Chondrocyte (in vitro differentiated cells): ENCODE measurements at places on chromosomes 12 and 14.

DNA sequence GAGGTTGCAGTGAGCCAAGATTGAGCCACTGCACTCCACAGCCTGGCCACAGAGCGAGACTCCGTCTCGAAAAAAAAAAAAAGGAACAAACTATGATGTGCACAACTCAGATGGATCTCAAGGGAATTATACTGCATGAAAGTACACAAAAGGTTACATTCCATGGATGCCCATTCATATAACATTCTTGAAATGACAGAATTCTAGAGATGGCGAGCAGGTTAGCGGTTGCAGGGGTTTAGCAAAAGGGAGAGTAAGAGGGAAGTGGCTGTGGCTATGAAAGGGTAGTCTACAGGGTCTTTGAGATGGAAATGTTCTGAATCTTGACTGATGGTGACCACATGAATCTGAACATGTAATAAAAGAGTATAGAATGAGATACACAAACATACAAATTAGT, 49.7 kb downstream of the CKB start:
- no peaks in the 10 kb centered on the region for H3K27me3 ChIP-seq
- no peak overlapping the region for H3K4me3 ChIP-seq
- H3K27ac ChIP-seq = peak overlapping the region; percentile 19
- H3K36me3 ChIP-seq = peaks cover 35% of the 10 kb centered on the region
- DNase-seq = no peak

DNA sequence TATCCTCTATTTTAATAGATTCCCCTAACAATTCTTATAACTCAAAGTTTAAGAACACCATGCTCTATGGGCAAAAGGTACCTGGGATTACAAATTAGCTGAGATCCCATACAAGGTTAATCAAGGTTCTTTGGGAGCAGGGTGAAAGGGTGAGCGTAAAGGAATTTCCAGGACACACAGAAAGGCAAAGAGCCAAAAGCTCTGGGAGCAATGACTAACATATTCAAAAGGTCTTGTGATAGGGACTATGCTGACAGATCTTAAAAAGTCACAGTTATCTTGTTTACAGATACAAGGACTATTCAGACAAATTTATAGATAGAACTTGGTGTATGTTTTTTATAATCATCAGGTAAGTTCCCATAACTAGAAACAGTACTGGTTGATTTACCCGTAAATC, 19.5 kb upstream of the PPFIBP1 start:
- no peak overlapping the region for H3K4me3 ChIP-seq
- no peak for DNase-seq
- H3K27ac ChIP-seq = peak overlapping the region; percentile 5

GRCh38 chr12:57479376-57480115, at the start of gene ARHGAP9:
ARHGAP9 (minus strand) TSS chr12:57479866; CDS start chr12:57479406, 460 bp downstream.
- peak within 1 kb of the TSS; percentile 46 for H3K27ac ChIP-seq
- H3K27me3 ChIP-seq = peaks cover 11% of the 10 kb centered on the region
- H3K4me3 ChIP-seq = no peak within 1 kb of the TSS
- DNase-seq = no peak

GRCh38 chr12:6057700-6058099, 66.8 kb downstream of the VWF start:
- H3K27me3 ChIP-seq = no peaks in the 10 kb centered on the region
- no peaks in the 10 kb centered on the region for H3K36me3 ChIP-seq
- H3K27ac ChIP-seq = no peak overlapping the region

DNA sequence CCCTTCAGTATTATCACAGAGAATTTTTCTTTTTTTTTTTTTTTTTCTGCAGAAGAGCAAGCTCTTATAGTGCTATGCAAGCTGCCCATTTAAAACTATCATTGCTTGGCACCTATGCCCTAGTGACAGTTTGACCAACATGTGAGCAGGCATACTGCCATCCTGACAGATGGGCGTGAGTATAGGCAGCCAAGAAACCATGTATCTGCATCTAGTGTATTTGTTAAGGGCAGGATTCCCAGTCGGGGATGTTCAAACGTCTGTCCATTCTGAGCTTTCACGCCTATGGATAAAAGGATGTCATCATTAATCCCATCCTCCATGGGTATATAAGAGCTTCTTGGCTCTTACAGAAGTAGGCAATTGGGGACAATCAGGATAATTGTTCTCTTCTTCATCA, 8.8 kb downstream of the VRK1 start:
- no peak overlapping the region for H3K4me3 ChIP-seq
- DNase-seq = no peak
- H3K36me3 ChIP-seq = no peaks in the 10 kb centered on the region
- peaks cover 2% of the 10 kb centered on the region for H3K4me1 ChIP-seq
- H3K27ac ChIP-seq = no peak overlapping the region
- no peaks in the 10 kb centered on the region for H3K27me3 ChIP-seq

GRCh38 chr12:25752710-25753309, 199.7 kb upstream of the LMNTD1 start:
- DNase-seq = no peak
- no peaks in the 10 kb centered on the region for H3K27me3 ChIP-seq
- H3K4me3 ChIP-seq = no peak overlapping the region
- no peaks in the 10 kb centered on the region for H3K4me1 ChIP-seq
- no peak overlapping the region for H3K27ac ChIP-seq
- H3K36me3 ChIP-seq = no peaks in the 10 kb centered on the region

DNA sequence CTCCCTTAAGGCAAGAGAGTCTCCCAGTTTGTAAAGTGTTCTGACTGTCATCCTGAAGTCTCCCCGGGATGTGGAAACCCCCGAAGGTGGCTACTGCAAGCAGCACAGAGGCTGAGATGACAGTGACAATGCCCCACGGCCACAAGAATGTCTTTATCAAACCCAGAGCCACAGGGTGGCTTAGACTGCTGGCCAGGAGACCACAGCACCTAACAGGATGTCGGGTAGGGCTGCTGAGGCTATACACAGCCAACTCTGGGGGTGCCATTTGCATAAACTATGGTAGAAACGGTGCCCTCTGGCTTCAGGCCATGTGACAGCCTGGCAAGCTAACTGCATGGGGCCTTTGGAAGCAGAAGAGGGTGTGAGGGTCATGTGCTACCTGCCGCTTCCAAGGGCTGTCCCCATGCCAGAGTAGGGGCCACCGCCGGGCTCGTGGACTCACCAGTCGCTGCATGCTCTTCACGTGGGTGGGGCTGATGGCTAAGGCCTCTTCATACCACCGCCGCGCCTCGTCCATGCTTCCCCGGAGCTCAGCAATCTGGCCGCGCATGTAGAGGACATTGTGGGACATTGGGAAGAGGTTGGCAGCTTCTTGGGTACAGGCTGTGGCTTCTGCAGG, 180.9 kb downstream of the CALM1 start:
- no peak overlapping the region for H3K4me3 ChIP-seq
- H3K27ac ChIP-seq = no peak overlapping the region
- no peaks in the 10 kb centered on the region for H3K4me1 ChIP-seq
- H3K27me3 ChIP-seq = no peaks in the 10 kb centered on the region
- peaks cover 1% of the 10 kb centered on the region for H3K36me3 ChIP-seq
- DNase-seq = peak; percentile 69

DNA sequence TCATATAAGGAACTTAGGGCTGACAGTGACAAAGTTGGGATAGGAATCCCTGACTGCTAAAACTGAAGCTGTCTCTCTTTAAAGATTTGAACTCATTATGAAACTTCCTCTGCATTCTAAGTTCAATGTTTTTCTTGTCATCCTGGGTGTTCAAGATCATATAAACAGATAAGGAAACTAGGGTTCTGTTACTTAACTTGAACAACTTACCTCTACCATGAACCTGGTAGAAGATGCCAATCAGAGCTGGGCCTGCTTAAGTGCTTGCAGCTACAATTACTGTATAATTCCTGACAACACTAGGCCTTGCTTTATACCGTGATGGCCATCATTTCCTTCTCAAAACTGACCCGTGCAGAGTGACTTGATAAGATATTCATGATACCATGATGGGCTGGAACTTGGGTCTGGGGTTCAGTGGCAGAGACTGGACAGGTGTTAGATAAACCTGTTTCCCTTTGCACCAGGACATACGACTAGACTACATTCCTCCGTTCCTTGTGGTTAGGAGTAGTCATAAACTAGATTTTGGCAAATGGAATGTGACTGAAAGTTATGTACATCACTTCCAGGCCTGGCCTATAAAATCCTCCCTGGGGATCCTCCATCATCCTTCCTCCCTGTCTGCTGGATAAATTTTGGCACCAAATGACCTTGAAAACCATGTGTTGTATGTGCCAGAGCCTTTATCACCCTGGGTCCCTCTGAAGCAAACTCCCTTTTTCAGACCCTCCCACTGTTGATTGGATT, 172.2 kb upstream of the PRICKLE1 start:
- peaks cover 44% of the 10 kb centered on the region for H3K4me1 ChIP-seq
- no peaks in the 10 kb centered on the region for H3K27me3 ChIP-seq
- DNase-seq = no peak
- H3K36me3 ChIP-seq = no peaks in the 10 kb centered on the region

- no peak overlapping the region for H3K4me3 ChIP-seq
- H3K27me3 ChIP-seq = no peaks in the 10 kb centered on the region
- no peak for DNase-seq
Observed at GRCh38 chr14:68263563-68264259, 444.1 kb downstream of the RAD51B start.

DNA sequence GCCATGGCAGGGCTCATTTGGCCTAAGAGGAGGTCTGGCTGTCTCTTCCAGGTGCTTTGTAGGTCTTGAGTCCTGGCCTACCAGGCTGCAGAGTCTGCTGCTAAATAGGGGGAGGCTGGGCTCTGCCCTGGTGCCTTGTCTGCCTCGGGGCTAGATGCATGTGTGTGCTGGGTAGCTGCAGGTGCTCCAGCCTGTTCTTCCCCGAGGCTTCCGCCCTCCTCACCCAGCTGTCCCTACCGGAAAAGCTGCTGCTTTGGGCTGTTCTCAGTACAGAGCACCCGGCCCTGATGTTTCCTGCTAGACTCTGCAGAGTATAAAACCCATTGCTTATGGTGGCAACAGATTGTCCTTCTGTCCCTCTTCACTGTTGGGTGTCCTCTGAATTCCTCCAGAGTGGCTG, 37.7 kb downstream of the RAB35 start:
- H3K4me1 ChIP-seq = no peaks in the 10 kb centered on the region
- H3K36me3 ChIP-seq = no peaks in the 10 kb centered on the region
- no peak overlapping the region for H3K27ac ChIP-seq
- peaks cover 3% of the 10 kb centered on the region for H3K27me3 ChIP-seq
- no peak for DNase-seq

GRCh38 chr14:74401504-74402241, 24.3 kb downstream of the SYNDIG1L start:
- H3K4me1 ChIP-seq = peaks cover 13% of the 10 kb centered on the region
- no peak for DNase-seq
- no peaks in the 10 kb centered on the region for H3K36me3 ChIP-seq
- no peak overlapping the region for H3K27ac ChIP-seq
- peak overlapping the region; percentile 20 for H3K4me3 ChIP-seq

GRCh38 chr12:47813511-47814196, 6.0 kb downstream of the HDAC7 start:
- peaks cover 97% of the 10 kb centered on the region for H3K4me1 ChIP-seq
- H3K4me3 ChIP-seq = peak overlapping the region; percentile 50
- H3K27me3 ChIP-seq = no peaks in the 10 kb centered on the region
- H3K36me3 ChIP-seq = no peaks in the 10 kb centered on the region

DNA sequence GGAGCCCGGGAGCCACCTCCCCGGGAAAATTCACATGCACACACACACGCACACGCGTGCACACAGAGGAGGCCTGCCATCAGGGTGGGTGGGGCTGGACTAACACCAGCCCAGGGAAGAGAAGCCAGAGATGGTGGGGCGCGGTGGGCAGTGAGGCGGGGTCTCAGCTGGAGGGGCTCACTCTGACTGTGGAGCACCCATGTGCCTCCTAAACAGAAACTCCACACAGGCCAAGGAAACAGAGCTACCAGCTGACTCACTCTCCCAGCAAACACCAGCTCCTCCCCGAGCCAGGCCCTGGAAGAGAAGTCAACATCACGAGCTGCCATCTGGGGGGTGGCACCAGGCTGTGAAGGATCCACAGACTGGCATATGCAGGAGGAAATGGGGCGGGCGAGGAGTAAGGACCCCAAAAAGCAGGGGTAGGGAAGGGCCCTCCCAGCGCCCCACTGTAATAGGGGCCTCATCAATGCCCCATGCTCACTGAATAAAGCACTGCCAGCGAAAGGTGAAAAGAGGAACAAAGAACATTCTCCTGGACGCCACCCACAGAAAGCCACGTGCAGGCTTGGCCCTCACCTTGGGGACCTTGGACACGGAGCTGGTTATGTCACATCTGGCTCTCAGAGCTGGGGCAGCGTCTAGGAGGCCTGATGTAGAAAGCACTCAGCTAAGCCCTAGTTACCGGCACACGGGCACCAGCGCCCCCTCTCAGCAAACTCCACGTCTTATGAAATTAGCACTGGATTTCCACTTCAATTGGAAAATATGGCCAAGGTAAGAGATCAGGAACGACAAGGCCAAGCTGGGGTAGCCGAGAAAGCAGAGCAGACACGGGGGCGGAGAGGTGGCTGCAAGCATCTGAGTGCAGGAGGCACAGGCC, 8.4 kb upstream of the INF2 start:
- DNase-seq = no peak
- H3K4me1 ChIP-seq = peaks cover 57% of the 10 kb centered on the region
- H3K27ac ChIP-seq = peak overlapping the region; percentile 99
- H3K36me3 ChIP-seq = no peaks in the 10 kb centered on the region

DNA sequence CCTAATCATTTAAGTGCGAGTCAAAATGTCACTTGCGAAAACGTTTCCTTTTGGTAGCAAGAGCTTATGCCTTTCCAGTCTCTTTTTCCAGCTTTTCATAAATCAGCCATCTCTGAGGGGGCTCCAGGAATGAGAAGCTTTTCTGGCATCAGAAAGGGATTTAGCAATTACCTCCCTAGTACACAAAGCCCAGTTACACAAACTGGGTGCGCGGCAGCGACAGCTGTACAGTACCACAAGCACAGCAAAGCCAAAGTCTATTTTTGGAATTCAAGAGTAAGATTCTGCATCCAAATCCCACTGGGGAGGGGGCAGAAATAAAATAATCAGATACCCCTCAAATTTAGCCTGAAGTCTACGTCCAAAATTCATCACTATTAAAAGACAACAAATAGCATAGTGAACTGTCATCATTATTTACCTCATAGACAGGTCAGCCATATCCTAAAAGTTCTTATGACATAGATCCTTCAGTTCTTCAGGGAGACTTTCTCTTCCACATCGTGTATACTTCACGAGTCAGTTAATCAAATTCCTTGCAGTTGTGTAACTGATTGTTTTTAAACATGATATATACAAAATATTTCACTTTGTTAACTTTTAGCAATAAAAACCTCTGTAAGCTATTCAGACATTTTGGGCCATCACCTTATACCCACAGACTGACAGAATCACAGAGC, 150.8 kb downstream of the TTC7B start:
- no peak overlapping the region for H3K27ac ChIP-seq
- DNase-seq = no peak
- H3K4me1 ChIP-seq = peaks cover 3% of the 10 kb centered on the region
- H3K36me3 ChIP-seq = peaks cover 6% of the 10 kb centered on the region

- peaks cover 1% of the 10 kb centered on the region for H3K36me3 ChIP-seq
- no peak for DNase-seq
- H3K4me1 ChIP-seq = peaks cover 33% of the 10 kb centered on the region
- H3K27me3 ChIP-seq = no peaks in the 10 kb centered on the region
Observed at GRCh38 chr14:93068711-93069110, 47.0 kb downstream of the ITPK1 start.
